ENCODE measurements at places on chromosomes 7 and 10.

DNA sequence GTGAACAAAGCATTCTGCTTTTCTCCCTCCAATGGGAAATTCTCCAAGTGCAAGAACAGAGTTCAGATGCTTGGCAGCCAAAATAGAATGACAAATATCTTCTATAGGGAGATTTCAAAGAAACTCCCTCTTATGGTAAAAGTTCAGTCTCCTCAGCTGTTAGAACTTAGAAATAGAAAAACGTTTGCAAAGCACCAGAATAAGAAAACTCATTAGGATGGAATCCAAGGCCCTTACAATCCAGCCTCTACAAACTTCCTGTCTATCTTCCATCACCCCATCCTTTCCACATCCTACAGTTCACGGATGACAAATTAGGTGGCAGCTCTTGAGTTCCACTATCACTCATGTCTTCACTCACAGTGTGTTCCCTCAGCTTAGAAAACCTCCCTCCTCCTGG lies 25.7 kb downstream of the FAM13C start:
- DNase-seq: no peak

GRCh38 chr7:156765901-156766656 lies 125.5 kb downstream of the RNF32 start:
- no peak for DNase-seq

- no peak for DNase-seq
Observed at GRCh38 chr7:142513178-142513955, 235.9 kb upstream of the PRSS1 start.

- no peak for DNase-seq
Observed at GRCh38 chr10:118518095-118518494, 77.4 kb downstream of the PRLHR start.

DNA sequence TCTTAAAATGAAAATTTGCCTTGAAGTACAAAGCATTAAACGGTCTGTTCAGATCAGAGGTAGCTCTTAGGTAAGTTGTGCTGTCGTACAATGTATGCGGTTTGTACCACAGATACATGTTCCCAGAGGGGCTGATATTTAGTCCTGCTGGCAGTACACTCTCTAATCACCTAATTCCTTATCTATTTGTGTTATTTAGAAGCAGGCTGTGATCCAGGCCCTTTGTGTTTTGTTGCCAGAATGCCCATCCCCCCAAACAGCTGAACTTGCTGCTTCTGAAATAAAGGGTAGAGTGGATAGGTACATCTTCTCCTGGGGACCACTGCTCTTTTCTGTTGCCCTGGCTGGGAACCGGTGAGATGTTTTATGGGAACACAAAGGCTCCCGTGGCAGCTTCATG lies 84.5 kb downstream of the SND1 start:
- no peak for DNase-seq

Data from neuronal stem cell (in vitro differentiated cells).